Brain (organoid and tissue), 16 donors: ENCODE measurements at places on chromosomes 6 and 20.

DNA sequence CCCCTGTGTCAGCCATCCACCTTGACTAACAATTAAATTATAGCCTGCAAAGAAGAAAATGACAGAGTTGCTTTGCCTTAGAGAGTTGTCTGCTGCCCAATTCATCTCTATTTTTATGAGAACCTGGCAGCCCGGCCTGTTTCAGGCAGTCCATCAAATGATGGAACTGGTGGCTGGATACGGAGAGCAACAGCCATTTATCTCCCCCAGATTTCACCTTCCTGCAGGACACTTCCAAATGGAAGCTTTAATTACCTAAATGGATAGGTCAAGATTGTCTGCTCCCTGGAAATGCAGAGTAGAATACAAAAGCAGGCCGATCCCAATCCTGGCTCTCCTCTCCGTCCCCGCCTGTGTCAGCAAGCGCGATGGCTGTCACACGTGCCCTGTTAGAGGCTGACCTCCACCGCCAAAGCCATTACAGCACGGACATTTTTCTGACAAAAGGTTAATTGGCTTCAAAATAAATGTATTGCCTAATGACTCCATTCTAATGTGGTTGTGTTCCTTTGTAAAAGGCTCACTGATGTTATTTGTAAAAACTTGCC lies 86.7 kb downstream of the PACRG start:
- DNase-seq = peak; percentile 67

DNA sequence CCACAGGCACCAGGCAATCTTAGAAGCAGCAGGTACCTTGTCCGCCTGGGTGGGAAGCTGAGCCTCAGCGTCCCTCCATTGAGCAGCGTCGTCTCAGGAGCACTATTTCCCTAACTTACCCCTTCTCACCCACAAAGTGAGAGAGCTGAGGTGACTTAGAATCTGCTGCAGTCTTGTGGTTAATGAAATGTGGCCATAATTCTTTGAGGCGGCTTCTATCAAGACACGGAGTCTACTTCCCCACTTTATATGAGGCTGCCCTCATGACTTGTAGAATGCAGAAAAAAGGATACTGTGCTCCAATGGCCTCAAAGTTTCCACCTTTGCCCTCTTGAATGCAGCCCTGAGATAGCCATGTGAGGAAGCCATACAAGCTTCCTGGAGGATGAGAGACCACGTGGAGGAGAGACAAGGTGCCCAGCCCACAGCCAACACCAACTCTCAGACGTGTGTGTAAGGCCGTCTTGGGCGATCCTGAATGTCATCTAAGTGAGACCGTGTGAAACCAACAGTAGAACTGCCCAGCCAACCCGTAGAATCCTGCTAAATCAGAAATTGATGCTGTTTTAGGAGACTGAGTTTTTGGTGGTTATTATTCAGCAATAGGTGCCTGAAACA lies 9.1 kb upstream of the TAGAP start:
- DNase-seq = no peak

- DNase-seq = no peak
Observed at GRCh38 chr6:12950976-12951375, 234.4 kb downstream of the PHACTR1 start.

DNA sequence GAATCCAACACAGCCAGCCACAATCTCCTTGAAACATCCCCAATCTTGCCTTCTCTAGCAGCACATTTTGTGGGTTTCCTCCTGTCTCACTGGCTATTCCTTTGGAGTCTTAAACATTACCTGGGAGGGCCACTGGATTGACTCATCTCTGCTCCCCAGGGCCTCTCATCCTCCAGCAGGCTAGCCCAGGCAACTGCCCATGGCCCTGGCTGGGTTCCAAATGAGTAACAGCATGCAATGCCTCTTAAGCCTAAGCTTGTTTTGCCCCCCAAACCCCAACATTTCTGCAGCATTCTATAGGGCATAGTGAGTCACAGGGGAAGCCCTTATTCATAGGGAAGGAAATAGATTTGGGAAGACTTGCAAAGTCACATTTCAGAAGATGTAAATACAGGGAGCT lies 204.9 kb downstream of the FOXA2 start:
- DNase-seq = no peak

DNA sequence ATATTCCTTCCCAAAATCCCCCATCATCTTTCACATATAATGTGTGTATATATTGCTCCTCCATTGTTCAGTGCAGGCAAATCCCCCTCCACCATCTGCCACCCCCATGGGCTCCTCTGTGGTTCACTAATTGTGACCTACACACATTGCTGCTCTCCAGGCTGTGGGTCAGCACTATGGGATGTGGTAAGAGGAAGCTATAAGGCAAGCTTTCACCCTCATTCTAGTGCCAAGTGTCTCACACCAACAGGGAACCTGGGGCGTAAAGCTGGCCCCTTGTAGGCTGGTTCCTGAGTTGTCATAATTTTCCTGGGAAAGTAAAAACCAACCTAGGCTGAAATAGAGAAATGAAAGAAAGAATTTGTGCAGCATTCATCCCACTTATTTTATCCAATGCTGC lies 16.8 kb downstream of the FKBP1A start:
- no peak for DNase-seq

- DNase-seq = peak; percentile 94
Observed at GRCh38 chr20:19661717-19662636, 96.1 kb upstream of the RIN2 start.
